ENCODE measurements at places on chromosomes 16 and 17. TPM values are rescaled to one million over a fixed set of nuclear protein-coding genes. Genes with fewer than 3 reads are reported as not detected.

DNA sequence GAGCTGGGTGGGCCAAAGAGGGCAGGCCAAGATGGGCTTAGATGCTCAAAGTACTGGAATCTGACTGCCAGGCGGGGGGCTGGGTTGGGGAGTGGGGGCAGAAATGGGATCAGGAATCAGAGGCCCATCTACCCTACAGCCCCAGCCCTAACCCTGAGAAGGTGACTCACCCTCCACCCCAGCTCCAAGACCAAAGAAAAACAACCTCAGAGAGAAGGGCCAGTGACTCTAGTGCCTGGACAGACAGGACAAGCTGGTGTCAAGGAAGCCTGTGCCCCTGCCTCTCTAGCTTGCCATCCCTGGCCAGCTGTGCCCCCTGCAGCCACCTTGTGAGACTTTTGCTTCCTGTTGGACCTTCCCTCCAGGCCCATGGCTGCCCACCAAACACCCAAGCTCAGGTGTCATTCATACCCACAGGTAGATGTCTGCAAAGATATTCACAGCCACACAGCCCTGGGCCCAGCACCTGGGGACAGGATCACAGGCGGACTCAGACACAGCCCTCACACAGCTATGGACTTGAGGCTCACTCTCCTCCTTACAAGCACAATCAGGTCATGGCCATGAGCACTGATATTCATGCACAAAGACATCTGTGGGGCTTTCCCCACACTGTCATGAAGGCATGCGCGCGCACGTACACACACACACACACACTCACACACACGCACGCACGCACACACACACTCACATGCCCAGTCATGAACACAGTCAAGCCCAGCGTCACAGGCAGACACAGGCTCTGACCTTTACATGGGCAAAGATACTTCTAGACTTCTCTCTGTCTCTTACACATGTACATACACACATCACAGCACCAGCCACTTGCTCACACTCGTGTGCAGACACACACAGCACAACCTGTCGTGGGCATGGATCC, 2.8 kb downstream of the WNT3 start:
- DNase-seq, result no peak
- H3K27me3 ChIP-seq, result peaks cover 16% of the 10 kb centered on the region
- H3K4me3 ChIP-seq, result no peak overlapping the region
- H3K4me1 ChIP-seq, result peaks cover 6% of the 10 kb centered on the region
- H3K36me3 ChIP-seq, result no peaks in the 10 kb centered on the region

GRCh38 chr16:4556112-4556511, at the start of gene C16orf96:
C16orf96 (plus strand) TSS chr16:4556340; CDS start chr16:4556490, 150 bp downstream.
- no peaks in the 10 kb centered on the region for H3K36me3 ChIP-seq
- no peak within 1 kb of the TSS for H3K4me3 ChIP-seq
- H3K27me3 ChIP-seq, result peaks cover 8% of the 10 kb centered on the region
- no peak within 1 kb of the TSS for H3K27ac ChIP-seq
- no peak for DNase-seq

DNA sequence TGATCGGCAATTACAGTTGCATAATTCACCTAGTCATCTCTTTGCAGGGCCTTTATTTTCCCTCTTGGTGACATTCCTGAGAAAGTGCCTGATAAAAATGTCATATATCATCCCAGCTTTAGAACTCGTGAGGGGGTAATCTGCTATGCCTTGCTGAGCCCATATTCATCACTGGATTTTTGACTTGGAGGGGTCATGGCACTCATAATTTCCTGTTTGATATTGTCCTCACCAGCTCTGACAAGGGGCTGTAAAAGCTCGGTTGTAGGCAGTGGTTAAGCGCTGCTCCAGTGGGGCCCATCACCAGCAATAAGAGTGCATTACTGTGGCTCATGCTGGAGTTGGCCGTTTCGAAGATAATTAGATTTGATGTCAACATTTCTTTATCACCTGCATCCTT, 227.3 kb downstream of the IRX3 start:
- no peak overlapping the region for H3K27ac ChIP-seq
- no peaks in the 10 kb centered on the region for H3K36me3 ChIP-seq
- H3K4me3 ChIP-seq, result no peak overlapping the region
- DNase-seq, result no peak
- peaks cover 9% of the 10 kb centered on the region for H3K27me3 ChIP-seq

DNA sequence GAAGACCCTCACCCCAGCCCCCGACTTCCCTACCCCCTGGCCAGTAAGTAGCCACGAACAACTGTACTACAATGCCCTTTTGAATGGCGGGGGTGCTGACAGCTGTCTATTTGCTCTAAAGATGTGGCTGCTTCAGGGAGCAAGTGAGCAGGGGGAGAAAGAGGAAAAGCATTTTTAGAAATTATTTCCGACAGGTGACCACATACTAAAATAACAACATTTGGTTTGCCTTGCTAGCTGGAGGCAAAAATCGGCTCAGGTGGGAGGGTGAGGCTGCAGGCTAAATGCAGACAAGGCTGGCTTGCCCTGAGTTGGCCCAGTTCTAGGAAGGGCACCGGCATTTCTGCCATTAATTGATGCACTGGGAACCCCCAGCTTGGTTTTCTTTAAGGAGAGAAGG, 188.5 kb downstream of the XYLT1 start:
- H3K4me1 ChIP-seq, result peaks cover 45% of the 10 kb centered on the region
- H3K4me3 ChIP-seq, result no peak overlapping the region
- peak overlapping the region; percentile 93 for H3K27ac ChIP-seq
- H3K27me3 ChIP-seq, result peaks cover 5% of the 10 kb centered on the region
- H3K36me3 ChIP-seq, result no peaks in the 10 kb centered on the region

DNA sequence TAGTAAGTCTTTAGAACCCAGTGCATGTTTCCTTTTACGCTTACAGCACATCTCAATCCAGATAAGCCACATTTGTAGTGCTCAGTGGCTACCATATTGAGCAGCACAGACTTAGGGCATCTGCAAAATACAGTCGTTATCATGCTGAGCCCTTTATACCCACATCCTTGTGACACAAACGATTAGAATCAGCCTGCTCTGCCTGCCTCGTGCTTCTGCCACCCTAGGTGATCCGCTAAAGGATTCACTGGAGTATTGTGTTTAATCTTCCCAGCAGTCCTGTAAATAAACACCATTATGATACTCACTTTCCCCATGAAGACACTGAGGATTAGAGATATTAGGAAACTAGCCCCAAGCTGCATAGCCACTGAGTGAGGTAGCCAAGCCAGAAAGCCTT, 51.3 kb upstream of the FA2H start:
- no peak for DNase-seq
- H3K27me3 ChIP-seq, result no peaks in the 10 kb centered on the region
- H3K36me3 ChIP-seq, result peaks cover 15% of the 10 kb centered on the region
- H3K4me3 ChIP-seq, result no peak overlapping the region
- H3K27ac ChIP-seq, result no peak overlapping the region
- H3K4me1 ChIP-seq, result no peaks in the 10 kb centered on the region

Gene PGS1
- 50.2 TPM for total RNA-seq

Gene SUMO2
- total RNA-seq, result 625 TPM

Gene LRRC46
- total RNA-seq, result 1.3 TPM

Measured in glutamatergic neuron (in vitro differentiated cells).